HS-5 (cell line): ENCODE measurements at places on chromosomes 3 and 15.

DNA sequence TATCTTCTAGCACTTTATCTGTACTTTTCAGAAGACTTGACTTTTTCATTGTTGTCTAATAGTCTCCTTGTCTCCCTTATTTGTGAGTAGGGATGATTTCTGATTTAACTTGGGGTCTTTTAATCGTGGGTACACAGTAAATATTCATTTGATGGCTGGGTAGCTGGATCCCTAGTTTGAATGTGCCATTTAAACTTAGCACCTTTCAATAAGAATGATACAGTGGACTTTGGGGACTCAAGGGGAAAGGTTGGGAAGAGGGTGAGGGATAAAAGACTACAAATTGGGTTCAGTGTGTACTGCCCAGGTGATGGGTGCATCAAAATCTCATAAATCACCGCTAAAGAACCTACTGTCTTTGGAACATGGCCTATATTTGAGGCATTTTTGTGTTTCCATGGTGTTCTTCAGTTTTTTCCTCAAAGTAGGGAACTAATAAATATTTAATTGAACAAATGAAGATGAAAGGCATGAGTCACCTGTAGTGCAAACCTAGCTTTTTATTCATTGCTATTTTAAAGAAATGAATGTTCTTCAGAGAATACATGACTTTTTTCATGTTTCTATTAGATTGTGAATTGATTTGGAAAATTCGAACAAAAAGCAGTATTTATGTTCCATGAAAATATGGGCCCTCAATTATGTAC, 12.1 kb downstream of the FNDC3B start:
- no peak for DNase-seq

GRCh38 chr3:151869181-151869580, 4.3 kb upstream of the SUCNR1 start:
- DNase-seq = no peak

- DNase-seq = no peak
Measured at GRCh38 chr3:53422954-53423698, 71.3 kb upstream of the CACNA1D start.

GRCh38 chr3:189781415-189781814, 150.2 kb downstream of the TP63 start:
- DNase-seq = no peak

GRCh38 chr3:72722930-72723726, 125.1 kb downstream of the SHQ1 start:
- peak; percentile 35 for DNase-seq

GRCh38 chr15:101138913-101139880, 112.7 kb downstream of the CHSY1 start:
- DNase-seq = no peak
